Fibroblast of gingiva (primary cell): ENCODE measurements at places on chromosomes 7 and 10.

DNA sequence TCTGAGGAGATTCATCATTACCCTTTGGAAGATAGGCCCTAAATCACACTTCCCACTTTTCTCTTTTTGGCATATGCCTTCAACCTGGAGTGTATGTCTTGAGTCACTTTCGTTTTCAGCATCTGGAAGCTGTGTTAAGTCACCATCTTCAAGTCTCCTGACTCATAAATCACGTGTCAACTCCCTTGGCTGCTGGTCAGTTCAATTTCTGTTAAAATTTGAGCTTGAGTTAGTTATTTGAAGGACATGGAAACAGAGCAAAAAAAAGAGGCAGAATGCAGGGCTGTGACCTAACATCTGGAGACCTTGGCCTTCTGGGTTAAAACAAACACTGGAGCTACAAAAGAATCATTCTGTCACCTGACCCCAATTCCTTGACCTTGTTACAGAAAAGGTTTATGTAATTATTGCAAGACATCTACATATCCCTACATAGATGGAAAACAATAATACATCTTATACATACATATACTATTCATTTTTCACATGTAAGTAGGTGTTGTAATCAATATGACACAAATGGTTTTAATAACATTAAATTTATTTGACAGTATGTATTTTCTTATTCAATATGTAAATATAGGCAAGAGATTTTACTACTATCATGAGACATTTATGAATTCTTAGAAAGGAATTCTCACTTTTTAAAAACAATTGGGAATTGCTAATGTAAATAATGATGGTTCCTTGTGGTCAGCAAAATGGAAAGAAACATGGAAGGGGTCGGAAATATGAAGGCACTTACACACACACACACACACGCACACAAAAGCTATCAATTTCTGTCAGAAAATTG lies 169.7 kb upstream of the PHYHIPL start:
- peak; percentile 86 for DNase-seq

- no peak for DNase-seq
Observed at GRCh38 chr7:48421357-48421756, 250.1 kb downstream of the ABCA13 start.

- no peak for DNase-seq
Observed at GRCh38 chr7:21962677-21963076, 17.0 kb upstream of the CDCA7L start.

DNA sequence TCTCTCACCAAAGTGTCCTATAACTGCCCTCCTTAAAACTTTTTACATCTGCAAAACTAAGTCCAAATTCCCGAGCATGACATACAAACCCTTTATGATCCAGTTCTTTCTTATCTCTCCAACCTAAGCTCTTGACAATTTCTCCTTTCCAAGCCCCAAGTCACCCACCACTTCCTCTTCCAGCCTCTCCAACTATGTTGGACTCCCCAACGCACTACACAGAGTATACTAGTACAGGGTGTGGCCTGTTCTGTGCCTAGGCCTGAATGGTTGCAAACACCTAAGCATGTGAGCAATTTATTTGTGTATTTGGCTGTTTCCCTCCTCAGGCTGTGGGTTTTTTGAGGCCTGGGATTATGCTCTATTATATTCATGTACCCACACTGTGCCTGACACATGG lies 101.2 kb upstream of the APBB1IP start:
- DNase-seq, result no peak

DNA sequence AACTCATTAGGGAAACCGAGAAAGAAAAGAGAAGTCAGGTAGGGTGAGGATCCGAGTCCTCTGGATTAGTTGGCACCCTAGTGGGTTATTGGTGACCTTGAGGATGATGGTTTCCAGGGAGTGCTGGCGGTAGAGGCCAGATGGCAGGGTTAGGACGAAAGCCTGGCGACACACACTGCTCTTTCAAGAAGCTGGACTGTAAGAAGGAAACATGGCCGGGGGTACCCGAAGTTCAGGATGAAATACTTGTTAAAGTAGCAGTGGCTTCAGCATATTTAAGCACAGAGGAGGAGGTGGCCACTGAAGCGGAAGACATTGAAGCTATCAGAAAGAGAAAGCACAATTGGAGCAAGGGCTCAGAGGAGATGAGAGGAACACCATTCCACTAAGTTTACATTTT lies 224.6 kb downstream of the RELN start:
- no peak for DNase-seq

DNA sequence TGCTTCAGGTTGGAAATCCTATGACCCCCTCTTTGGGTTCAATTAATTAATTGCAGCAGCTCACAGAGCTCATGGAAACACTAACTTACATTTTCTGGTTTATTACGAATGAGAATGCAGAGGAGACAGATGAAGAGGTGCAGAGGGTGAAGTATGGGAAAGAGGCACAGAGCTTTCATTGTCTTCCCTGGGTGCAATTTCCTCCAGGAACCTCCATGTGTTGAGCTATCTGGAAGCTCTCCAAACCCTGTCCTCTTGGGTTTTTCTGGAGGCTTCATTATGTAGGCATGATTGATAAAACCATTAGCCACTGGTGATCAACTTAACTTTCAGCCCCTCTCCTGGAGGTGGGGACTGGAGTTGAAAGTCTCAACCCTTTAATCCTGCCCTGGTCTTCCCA lies 133.0 kb upstream of the AUTS2 start:
- no peak for DNase-seq

DNA sequence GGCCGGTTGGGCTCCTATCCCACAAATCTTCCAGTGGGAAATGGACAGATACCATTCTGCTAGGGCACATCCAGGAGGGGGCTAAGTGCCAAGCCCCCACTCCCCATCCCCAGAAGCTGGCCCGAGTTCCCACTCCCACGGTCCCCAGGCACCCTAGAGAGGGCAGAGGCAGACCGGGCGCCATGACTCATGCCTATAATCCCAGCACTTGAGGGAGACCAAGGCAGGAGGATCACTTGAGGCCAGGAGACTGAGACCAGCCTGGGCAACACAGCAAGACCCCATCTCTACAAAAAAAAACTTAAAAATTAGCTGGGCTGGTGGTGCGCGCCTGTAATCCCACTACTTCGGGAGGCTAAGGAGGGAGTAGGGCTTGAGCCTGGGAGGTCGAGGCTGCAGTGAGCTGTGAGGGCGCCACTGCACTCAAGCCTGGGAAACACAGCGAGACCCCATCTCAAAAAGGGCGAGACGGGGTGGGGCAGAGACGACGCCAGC lies 870 bp downstream of the GNA12 start:
- DNase-seq, result no peak

- no peak for DNase-seq
Observed at GRCh38 chr7:65927489-65928448, 54.2 kb downstream of the GUSB start.

GRCh38 chr7:100691676-100692577 lies 2.1 kb downstream of the GIGYF1 start:
- peak; percentile 58 for DNase-seq

DNA sequence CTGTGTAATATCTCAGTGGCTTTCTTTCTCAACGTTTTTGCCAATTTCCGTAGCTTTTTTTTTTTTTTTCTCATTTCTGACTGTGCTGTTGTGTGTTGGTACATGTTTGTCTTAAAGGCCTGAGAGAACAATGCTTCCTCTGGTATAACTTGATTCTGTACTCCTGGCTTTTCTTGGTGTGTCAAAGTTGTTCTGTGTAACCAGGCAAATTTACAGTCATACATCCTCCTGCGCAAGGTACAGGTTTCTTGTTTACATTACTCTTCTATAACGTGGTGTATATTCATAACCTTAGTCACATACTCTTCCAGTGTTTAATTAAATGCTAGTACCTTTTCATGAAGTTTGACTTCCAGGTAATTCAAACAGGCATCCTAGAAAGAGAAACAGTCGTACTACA lies 8.3 kb upstream of the ARHGAP12 start:
- no peak for DNase-seq

GRCh38 chr7:1794888-1795542 lies 124.9 kb downstream of the ELFN1 start:
- DNase-seq, result no peak

DNA sequence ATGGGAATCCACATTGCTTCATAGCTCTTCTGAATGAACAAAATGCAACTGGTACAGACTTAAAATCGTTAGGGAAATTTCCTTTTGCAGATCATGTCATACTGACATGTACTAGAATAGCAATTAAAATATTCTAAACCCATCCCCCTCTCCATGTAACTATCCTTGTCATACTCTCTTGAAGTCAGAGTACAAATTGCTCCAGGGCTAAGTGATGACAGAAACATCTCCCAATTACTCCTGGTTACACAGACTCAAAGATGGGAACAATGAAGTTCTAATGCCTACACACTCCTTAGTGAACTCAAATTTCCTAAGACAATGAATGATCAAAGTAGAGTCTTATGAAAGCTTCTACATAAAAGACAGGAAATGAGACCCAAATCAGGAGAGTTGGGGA lies 87.2 kb downstream of the PDE1C start:
- DNase-seq, result no peak

- no peak for DNase-seq
Observed at GRCh38 chr7:156104501-156105336, 292.5 kb upstream of the SHH start.

DNA sequence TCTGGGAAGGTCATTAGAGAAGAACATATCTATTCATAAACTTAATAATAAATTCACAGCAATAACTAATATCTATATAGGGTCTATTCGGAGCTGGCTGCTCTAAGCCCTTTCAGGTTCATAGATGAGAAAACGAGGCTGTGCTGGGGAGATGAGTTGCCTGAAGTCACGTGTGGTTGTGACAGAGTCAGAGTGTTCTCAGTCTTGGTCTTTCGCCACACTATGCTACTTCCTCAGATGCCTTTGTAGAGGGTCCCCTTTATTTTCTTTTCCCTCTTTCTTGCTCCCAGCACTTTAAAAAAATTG lies 43.7 kb upstream of the FAM180A start:
- DNase-seq, result no peak

DNA sequence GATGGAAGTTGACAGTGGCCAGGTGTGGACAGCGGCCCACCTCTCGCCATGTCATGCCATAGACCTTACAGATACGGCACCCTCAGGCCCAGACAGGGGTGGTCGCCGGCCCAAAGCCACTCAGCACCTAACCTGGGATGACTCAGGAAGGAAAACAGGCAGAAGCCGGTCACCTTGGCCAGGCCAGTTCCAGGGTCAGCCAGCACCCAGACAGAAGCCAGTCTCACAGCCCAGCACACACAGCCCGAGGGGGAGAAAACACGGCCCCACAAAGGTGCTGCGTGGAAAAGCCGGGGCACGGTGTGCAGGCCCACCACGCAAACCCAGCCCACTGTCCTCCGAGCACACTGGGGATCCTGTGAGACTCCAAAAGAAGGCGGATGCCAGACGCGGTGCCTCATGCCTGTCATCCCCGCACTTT lies 95.2 kb upstream of the DNAAF5 start:
- DNase-seq, result no peak

DNA sequence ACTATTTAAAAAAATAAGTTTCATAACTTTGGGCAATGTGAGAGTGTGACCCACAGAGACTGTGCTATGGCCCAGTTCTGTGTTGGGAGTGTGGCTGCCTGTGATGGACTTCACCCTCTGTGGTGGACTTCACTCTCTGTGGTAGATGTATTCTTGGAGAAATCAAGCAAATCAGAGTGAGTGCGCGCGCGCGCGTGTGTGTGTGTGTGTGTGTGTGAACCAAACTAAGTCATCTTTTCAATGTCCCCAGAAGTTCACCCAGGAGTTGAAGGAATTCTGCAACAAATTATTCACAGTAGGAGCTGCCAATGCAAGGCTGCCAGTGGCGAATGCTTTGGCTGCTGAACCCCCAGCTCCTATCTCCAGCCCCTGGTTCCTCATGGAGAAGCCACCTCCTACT lies 184.5 kb downstream of the ADAM12 start:
- DNase-seq, result peak; percentile 12

DNA sequence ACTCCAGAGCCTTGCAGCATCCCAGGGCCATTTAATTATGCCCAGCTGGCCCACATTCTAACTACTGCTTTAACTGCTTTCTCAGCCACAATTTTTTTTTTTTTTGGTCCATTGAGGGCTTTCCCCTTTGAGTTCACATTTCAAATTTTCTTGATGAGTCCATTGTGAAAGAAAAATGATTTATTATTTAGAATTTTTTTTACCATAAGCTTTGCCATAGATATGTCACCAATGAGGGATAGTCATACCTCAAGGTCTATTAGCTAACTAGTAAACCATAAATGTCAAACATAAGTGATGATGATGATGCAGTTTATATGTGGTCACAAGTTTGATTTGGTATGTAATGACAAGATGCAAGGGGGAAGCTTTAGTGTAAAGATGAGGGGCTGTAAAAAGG lies 282.9 kb downstream of the BICC1 start:
- no peak for DNase-seq

DNA sequence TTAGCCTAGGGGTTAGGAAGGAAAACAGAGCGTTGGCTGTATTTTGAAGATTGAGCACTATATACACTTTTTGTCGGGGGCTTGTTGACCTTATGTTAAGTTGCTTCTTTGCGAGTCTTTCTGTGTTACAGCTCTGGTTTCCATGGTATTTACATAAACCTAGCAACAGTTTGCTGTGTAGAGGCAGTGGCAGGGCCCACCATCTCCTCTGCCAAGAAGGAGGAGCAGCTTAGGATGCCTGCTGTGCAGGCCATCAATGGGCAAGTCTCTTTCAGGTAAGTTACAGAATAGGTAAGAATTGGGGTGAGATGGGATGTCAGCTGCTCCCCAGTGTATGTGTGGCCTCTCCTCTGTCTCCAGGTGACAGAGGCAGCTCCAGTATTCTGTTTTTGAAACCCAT lies 485.5 kb downstream of the LRMDA start:
- no peak for DNase-seq

- DNase-seq, result peak; percentile 87
Observed at GRCh38 chr10:122487174-122487765, 25.9 kb downstream of the HTRA1 start.

DNA sequence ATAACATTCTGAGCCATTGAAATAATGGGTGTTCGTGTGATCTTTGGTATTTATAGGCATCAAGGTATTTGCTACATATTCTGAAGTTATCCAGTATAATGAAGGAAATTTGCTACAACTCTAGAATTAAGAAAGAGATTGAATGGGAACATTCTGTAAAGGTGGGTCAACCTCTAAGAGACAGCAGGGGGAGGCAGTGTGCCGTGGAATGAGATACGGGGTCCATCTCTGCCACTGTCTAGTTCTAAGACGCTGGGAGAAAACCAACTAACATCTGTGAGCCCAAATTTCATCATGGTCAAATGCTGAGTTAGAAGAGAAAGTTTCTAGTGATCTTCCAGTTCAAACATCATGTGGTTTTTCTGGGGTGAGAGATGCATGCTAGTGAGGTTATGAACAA lies 368.9 kb downstream of the SORCS1 start:
- DNase-seq, result no peak

DNA sequence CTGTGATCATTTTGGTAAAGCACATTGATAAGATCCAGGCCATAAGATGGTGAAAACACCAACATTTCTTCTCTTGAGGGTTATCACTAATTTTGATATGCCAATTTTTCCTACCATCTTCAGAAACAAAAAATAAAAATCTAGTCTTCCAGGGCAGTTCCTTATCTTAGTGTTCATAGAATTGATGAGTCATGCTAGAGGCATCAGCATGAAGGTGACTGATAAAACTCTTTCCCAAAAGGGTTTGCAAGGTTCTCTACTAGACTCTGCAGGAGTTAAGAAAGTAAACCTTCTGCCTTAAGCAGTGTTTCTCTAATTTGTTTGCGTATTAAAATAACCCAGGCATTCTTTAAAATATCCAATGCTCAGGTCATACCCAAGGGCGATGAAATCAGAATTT lies 483.1 kb upstream of the CNTNAP2 start:
- no peak for DNase-seq

- peak; percentile 44 for DNase-seq
Observed at GRCh38 chr10:126448091-126448490, 59.8 kb upstream of the ADAM12 start.

GRCh38 chr7:108167460-108167859 lies 37.3 kb upstream of the LAMB4 start:
- DNase-seq, result peak; percentile 56

GRCh38 chr10:77788496-77789010 lies 138.0 kb downstream of the DLG5 start:
- DNase-seq, result no peak
